ENCODE measurements at places on chromosomes 3 and 15.

- no peak for DNase-seq
Observed at GRCh38 chr15:61994216-61994615, 66.0 kb downstream of the VPS13C start.

DNA sequence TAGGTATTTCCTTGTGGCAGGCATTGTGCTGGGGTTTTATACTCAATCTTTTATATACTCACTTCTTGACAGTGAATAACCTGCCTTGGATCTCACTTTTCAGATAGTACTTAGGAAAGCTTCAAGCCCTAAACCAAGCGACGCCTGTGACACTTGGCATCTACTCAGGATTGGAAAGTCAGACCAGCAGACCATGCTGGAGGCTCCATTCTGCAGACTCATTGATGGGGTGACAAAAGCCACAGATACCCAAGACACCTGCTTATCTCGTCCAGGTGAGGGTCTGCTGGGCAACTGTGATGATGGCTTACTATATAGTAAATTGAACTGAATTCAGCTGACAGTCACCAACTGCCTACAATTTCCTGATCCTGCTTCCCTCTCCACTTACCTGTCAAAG lies 79.4 kb upstream of the MRPS22 start:
- no peak for DNase-seq

DNA sequence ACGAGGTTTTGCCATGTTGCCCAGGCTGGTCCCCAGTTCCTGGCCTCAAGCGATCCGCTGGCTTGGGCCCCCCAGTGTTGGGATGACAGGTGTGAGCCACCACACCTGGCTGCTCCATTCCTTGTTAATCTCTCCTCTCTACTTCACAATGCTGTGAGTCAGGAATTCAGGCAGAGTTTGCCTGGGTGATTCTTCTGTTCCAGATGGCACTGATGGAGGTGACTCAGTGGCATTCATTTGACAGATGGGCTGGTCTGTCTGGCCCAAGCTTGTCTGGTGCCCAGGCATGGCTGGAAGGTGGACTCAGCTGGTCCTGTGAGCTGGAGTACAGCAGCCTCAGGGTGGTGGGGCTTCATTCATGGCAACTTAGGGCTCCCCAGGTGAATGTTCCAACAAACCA lies 43.2 kb downstream of the SLC6A20 start:
- DNase-seq, result no peak

GRCh38 chr15:96462768-96463750 lies 132.6 kb downstream of the NR2F2 start:
- DNase-seq, result no peak

GRCh38 chr3:26719134-26719533 lies 96.6 kb downstream of the LRRC3B start:
- DNase-seq, result no peak

- no peak for DNase-seq
Observed at GRCh38 chr3:133014325-133014724, 23.9 kb upstream of the TMEM108 start.

- peak; percentile 45 for DNase-seq
Observed at GRCh38 chr3:146065573-146066006, 95.4 kb downstream of the PLOD2 start.
